ENCODE measurements at places on chromosomes 4 and X.

DNA sequence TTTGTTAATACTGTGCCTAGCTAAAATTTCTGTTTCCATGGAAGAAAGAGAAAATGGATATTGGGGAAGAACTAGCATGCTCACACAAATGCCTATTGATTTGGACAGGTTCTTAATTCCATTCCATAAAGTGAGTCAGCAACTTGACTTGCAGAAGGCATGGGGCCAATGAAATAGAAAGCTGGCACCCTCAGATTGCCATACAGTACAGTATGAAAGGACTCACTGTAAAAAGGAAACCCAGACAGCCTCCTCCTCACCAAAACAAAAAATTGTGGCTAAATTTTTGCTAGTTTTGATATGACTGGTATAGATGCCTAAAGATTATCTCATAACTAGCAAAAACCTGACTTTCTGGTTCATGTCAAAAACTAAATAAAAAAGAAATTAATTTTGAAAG lies 11.2 kb upstream of the TAB3 start:
- no peak overlapping the region for H3K27ac ChIP-seq
- no peak for DNase-seq
- no peaks in the 10 kb centered on the region for H3K4me1 ChIP-seq
- no peaks in the 10 kb centered on the region for H3K36me3 ChIP-seq
- no peak overlapping the region for H3K4me3 ChIP-seq
- no peaks in the 10 kb centered on the region for H3K27me3 ChIP-seq

- H3K4me1 ChIP-seq: no peaks in the 10 kb centered on the region
- no peak overlapping the region for H3K27ac ChIP-seq
- no peaks in the 10 kb centered on the region for H3K27me3 ChIP-seq
- no peak for DNase-seq
Observed at GRCh38 chr4:25696409-25696808, 40.8 kb downstream of the SLC34A2 start.

DNA sequence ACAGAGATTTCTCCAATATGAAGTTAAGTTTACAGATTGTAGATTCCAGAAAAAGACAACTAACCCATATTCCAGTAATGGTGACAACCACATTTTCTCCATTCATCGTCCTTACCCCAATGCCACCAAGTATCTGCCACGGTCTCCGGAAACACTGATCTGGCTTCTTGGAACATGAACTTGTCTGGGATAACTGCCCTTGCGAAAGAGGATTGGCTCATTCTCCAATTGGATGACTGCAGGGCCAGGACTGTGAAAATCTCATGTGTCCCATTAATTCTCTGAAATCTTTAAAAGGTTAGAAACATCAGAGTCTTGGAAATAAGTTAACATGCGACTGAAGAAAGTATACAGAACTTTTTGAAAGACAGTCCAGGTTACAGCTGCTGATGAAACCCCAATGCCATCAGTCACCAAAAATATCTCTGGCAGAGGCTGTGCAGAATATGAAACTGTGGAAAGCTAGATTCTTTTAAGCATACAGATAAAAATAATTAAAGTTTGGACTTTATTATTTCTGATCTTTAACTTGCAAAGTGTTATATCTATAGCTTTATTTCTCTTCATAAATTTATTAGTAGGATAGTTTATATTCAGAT lies 496.9 kb downstream of the PPARGC1A start:
- no peaks in the 10 kb centered on the region for H3K4me1 ChIP-seq
- no peak for DNase-seq
- no peak overlapping the region for H3K4me3 ChIP-seq

DNA sequence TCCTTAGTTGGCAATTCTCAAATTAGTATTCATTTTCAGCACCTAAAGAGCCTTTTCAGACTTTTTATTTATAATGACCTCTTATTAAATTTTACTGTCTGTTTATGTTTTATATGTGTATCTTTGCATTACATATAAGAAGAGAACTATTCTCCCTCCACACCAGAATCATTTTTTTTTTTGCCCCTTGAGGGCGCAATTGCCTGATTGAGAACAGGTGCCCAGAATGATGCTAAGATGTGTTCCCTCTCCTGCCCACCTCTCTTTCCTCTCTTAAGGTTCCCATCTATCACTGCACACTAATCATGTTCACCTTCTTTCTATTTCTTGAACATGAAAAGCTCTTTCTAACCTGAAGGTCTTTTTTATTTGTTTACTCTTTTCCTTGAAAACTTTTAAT lies 44.2 kb upstream of the ADAM29 start:
- no peaks in the 10 kb centered on the region for H3K27me3 ChIP-seq
- H3K27ac ChIP-seq: no peak overlapping the region
- no peaks in the 10 kb centered on the region for H3K4me1 ChIP-seq
- no peaks in the 10 kb centered on the region for H3K36me3 ChIP-seq

DNA sequence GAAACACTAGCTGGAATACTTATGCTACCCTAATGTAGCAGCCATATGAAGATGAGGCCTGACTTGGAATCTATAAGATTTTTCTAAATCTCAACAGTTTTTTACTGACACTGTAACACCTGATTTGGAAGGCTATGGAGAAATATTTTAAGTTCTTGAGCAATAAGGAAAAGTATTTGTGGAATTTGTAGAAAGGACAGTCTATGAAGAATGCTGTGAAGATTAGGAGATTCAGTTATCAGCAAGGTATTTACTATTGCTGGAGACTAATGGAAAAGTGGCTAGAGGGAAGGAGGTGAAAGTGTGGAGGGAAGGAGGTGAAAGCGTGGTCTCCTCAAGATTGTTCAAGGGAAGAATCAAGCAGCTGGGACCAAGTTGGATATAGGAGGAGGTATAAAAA lies 190.0 kb upstream of the EMCN start:
- H3K4me1 ChIP-seq: no peaks in the 10 kb centered on the region
- H3K36me3 ChIP-seq: no peaks in the 10 kb centered on the region
- no peak for DNase-seq
- H3K27ac ChIP-seq: no peak overlapping the region

- no peak overlapping the region for H3K27ac ChIP-seq
- no peaks in the 10 kb centered on the region for H3K36me3 ChIP-seq
- DNase-seq: no peak
- no peaks in the 10 kb centered on the region for H3K4me1 ChIP-seq
Observed at GRCh38 chr4:87225936-87226335, 5.5 kb upstream of the KLHL8 start.

DNA sequence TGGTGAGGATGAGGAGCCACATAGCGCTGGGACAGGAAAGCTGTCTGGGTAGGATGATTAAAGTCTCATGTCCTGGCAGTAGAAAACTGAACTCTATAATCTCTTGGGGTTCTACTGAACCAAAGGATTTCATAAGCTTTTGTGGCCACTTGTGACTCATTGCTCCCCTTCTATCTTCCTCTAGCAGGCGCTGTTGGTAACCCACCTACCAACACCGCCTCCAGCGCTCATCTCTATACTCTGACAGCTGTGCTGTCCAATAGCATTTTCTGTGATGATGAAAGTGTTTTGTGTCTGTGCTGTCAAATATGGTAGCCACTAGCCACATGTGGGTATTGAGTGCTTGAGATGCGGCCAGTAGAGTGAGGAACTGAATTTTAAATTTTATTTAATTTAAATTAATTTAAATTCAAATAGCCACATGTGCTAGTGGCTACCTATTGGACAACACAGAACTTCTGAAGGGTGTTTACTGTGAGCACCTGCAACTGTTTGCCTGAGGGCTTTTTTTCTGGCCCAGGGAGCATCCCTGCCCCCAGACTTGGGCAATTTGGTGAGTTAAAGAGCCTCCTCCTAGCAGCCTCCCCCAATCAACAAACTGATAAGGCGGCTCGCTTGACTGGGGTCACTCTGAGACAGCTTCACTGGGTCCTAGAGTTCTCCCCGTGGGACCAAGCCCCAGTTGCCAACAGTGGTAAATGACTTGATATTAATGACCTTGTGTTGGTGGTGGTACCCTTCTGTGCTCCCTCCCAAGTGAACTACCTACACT lies 169.2 kb upstream of the ATP6AP2 start:
- no peaks in the 10 kb centered on the region for H3K36me3 ChIP-seq
- DNase-seq: no peak
- no peak overlapping the region for H3K4me3 ChIP-seq
- no peaks in the 10 kb centered on the region for H3K4me1 ChIP-seq
- no peaks in the 10 kb centered on the region for H3K27me3 ChIP-seq

DNA sequence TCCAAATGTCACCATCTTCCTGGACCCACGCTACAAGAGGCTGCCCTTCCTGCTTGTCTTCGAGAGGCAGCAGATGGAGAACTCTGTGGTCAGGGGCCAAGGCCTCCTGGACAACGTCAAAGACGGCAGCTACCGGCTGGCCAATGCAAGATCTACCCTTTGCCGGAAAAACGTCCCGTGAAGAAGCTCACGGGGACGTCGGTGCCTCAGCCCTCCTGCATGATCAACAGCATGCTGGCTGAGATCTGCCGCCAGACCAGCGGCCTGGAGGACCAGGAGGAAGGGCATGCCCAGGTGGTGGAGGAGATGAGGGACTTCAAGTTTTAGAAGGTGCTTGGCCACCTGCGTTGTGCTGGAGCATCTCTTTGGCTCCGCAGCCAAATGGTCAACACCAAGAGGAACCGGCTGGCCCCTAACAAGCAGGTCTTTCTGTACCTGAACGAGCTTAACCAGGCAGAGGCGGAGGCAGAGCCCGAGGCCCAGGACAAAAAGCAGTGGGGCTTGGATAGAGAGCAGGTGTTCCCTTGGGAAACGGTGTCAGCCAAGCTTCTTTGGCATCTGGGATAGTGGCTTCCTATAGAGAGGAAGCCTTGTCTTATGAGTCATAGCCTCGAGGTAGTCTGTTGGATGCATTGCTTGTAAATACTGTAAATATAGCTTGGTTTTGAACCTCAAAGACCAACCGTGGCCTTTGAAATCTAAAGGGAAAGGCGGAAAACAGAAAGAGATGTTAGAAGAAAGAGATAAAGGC lies 94.8 kb upstream of the ELOVL6 start:
- H3K4me1 ChIP-seq: no peaks in the 10 kb centered on the region
- H3K27ac ChIP-seq: no peak overlapping the region
- no peaks in the 10 kb centered on the region for H3K27me3 ChIP-seq
- no peak overlapping the region for H3K4me3 ChIP-seq
- no peak for DNase-seq
- H3K36me3 ChIP-seq: no peaks in the 10 kb centered on the region

DNA sequence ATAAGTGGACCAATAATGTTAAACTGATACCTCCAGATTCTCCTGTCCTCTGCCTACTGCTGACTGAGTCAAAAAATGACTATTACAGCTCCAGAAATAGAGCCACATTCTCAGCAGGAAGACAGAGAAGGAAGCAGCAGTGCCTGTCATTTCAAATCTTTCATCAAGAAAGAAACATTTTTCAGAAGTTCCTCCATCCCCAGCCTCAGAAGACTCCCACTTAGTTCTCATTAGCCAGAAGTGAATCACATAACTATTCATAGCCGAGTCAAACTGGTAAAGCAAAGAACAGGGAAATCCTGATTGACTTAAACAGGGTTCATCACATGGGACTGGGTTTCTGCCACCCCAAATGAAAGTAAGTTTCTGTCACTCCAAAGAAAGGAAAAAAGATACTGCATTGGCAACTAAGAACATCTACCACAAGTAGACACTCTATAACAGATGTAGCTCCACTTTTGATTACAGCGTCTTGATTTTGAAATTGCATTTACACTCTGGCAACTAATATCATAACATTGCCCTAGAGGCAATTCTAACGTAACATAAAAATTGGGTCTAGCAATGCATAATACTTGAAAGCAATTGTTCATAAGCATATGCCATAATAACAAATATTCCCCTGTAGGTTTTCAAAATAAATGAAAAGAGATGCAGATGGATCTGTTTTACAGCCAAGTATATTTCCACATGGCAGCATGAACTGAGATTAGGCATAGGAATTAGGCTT lies 599.8 kb downstream of the GALNTL6 start:
- H3K4me1 ChIP-seq: no peaks in the 10 kb centered on the region
- no peaks in the 10 kb centered on the region for H3K36me3 ChIP-seq
- H3K27me3 ChIP-seq: no peaks in the 10 kb centered on the region
- H3K4me3 ChIP-seq: no peak overlapping the region

GRCh38 chrX:12819222-12819621 lies 28.0 kb downstream of the PRPS2 start:
- H3K36me3 ChIP-seq: no peaks in the 10 kb centered on the region

- no peaks in the 10 kb centered on the region for H3K27me3 ChIP-seq
- no peaks in the 10 kb centered on the region for H3K36me3 ChIP-seq
- H3K4me3 ChIP-seq: no peak overlapping the region
- no peak for DNase-seq
- no peaks in the 10 kb centered on the region for H3K4me1 ChIP-seq
- H3K27ac ChIP-seq: no peak overlapping the region
Observed at GRCh38 chr4:991451-992296, 1.5 kb downstream of the SLC26A1 start.

DNA sequence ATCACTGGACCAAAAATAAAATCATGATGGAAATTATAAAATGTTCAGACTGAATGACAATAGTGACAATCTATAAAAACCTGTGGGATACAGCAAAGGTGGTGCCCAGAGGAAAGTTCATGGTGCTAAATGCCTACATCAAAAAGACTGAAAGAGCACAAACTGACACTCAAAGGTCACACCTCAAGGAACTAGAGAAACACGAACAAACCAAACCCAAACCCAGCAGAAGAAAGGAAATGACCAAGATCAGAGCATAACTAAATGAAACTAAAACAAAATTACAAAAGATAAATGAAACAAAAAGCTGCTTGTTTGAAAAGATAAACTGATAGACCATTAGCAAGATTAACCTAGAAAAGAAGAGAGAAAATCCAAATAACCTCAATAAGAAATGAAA lies 78.7 kb downstream of the ANAPC10 start:
- H3K27ac ChIP-seq: no peak overlapping the region
- H3K36me3 ChIP-seq: no peaks in the 10 kb centered on the region
- H3K4me3 ChIP-seq: no peak overlapping the region
- no peak for DNase-seq
- H3K27me3 ChIP-seq: no peaks in the 10 kb centered on the region

- no peak overlapping the region for H3K27ac ChIP-seq
- no peak overlapping the region for H3K4me3 ChIP-seq
- no peaks in the 10 kb centered on the region for H3K36me3 ChIP-seq
- peaks cover 4% of the 10 kb centered on the region for H3K27me3 ChIP-seq
Observed at GRCh38 chrX:12344954-12345353, 206.7 kb downstream of the FRMPD4 start.

DNA sequence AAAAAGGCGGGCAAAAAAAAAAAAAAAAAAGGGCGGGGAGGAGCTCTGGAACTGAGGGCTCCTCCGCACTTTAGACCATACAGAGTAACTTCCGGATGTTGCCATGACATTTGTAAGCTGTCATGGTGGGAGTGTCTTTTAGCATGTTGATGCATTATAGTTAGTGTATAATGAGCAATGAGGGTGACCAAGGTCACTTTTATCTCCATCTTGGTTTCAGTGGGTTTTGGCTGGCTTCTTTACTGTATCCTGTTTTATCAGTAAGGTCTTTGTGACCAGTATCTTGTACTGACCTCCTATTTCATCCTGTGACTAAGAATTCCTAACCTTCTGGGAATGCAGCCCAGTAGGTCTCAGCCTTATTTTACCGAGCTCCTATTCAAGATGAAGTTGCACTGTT lies 193.4 kb downstream of the UGT8 start:
- no peaks in the 10 kb centered on the region for H3K36me3 ChIP-seq
- no peaks in the 10 kb centered on the region for H3K27me3 ChIP-seq
- no peaks in the 10 kb centered on the region for H3K4me1 ChIP-seq

Data from uterus (tissue), 4 donors.